ENCODE measurements at places on chromosomes 7 and 10. TPM values are rescaled to one million over a fixed set of nuclear protein-coding genes. Genes with fewer than 3 reads are reported as not detected.

PURB gene
- total RNA-seq: 24.2 TPM

ENO4 gene
- total RNA-seq: not detected

CCDC3 gene
- not detected for total RNA-seq

- peaks cover 8% of the 10 kb centered on the region for H3K4me1 ChIP-seq
- no peak overlapping the region for H3K4me3 ChIP-seq
- H3K27me3 ChIP-seq: peaks cover 12% of the 10 kb centered on the region
- no peak overlapping the region for H3K27ac ChIP-seq
- DNase-seq: no peak
Measured at GRCh38 chr7:2482725-2483451, 6.7 kb upstream of the GRIFIN start.

DNA sequence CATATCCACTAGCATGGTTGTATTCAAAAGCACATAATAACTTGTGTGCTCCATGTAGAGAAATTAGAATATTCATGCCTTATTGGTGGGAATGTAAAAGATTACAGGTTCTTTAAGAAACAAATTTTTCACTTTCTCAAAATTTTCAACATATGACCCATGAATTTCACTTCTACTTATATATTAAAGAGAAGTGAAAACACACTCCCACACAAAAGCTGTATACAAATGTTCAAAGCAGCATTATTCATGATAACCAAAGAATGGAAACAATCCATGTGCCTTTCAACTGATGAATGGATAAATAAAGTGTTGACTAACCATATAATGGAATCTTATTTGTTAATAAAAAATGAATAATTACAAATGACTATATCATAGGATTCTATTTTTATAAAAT lies 694.5 kb upstream of the PCDH15 start:
- H3K27me3 ChIP-seq: no peaks in the 10 kb centered on the region
- H3K4me3 ChIP-seq: no peak overlapping the region
- H3K36me3 ChIP-seq: no peaks in the 10 kb centered on the region
- no peak for DNase-seq
- H3K4me1 ChIP-seq: no peaks in the 10 kb centered on the region
- no peak overlapping the region for H3K27ac ChIP-seq

DNA sequence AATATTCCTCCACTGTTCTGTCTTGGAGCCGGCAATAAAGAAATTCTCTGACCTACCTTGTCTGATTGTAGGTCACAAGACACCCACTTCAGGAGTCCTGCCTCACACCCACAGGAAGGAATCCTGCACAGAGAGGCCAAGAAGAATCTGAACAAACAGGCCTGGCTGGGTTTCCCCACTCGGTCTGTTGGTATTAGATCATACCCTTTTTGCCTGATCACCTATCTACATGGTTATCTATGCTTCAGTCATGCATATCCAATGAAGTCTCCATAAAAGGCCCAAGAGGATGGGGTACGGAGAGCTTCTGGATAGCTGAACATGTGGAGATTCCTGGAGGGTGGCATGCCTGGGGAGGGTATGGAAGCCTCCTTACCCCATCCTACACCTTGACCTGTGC lies 12.3 kb downstream of the OGDH start:
- H3K4me1 ChIP-seq: peaks cover 76% of the 10 kb centered on the region
- no peak overlapping the region for H3K4me3 ChIP-seq
- DNase-seq: no peak
- H3K36me3 ChIP-seq: peaks cover 16% of the 10 kb centered on the region
- peak overlapping the region; percentile 90 for H3K27ac ChIP-seq

DNA sequence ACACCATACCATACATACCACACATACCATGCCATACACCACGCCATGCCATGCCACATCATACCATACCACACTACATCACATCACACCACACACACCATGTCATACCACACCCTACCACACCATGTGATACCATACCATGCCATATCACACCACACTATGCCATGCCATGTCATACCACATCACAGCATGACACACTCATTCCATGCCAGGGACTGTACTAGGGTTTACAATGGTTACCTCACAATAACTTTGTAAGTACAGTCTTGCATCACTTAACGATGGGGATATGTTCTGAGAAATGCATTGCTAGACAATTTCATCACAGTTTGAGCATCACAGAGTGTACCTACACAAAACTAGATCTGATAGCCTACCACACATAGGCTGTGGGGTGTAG lies 14.5 kb downstream of the PYROXD2 start:
- no peak overlapping the region for H3K4me3 ChIP-seq
- H3K27ac ChIP-seq: no peak overlapping the region
- no peak for DNase-seq
- peaks cover 7% of the 10 kb centered on the region for H3K36me3 ChIP-seq
